ENCODE measurements at places on chromosomes 3 and 15.

DNA sequence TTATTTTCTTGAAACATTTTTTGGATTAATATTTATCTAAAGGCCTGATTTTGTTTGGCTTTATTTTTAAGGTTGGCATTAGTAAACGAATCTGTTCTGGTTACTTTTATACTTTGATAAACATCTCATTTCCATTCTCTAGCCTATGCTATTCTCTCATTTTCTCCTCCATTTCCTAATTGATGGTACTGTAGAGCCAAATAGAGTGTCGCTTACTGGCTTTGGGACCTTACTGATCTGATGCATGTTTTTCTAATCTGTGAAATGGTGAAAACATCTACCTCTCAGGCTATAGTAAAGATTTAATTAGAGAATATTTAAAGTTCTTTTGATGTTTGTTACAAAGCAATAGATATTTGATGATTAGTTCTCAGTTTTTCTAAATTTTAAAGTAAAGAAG lies 1.6 kb downstream of the LNP1 start:
- no peak for DNase-seq

- DNase-seq: no peak
Measured at GRCh38 chr15:63453186-63453905, 51.0 kb upstream of the USP3 start.

DNA sequence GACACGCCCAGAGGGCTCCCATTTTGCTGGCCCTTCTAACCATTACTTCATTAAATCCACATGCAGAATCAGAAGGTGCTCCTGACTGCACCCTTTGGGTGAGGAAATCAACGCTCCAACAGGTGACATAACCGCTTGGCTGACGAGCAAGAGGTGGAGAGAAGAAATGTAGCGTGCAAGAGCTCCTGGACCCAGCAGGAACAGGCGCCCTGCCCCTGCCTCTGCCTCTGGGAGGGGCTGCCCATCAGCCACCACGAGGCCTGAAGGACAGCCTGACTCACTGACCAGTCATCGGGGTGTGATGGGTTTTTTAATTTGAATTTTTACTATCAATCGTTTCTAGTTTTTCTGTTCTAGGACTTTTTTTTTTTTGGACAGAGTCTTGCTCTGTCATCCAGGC lies 218.2 kb downstream of the ADAMTS17 start:
- DNase-seq: no peak

- DNase-seq: no peak
Measured at GRCh38 chr15:45588219-45588875, 1.2 kb downstream of the BLOC1S6 start.

DNA sequence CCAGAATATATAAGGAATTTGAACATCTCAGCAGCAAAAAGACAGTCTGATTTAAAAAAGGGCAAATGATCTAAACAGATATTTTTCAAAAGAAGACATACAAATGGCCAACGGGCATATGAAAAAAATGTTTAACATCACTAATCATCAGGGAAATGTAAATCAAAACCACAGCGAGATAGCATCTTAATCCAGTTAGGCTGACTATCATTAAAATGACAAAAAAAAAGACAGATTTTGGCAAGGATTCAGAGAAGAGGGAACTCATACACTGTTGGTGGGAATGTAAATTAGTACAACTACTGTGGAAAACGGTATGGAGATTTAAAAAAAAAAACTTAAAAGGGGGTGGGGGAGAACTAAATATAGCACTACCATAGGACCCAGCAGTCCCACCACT lies 47.9 kb downstream of the RNF13 start:
- no peak for DNase-seq

- no peak for DNase-seq
Measured at GRCh38 chr3:169869484-169870220, at the start of gene LRRC31. TSS of gene LRRC31 (minus strand) at chr3:169869935. CDS start at chr3:169869807, 128 bp downstream.

- no peak for DNase-seq
Measured at GRCh38 chr15:66006986-66007385, 137.7 kb downstream of the RAB11A start.

- no peak for DNase-seq
Measured at GRCh38 chr3:168336276-168336675, 240.6 kb upstream of the GOLIM4 start.

DNA sequence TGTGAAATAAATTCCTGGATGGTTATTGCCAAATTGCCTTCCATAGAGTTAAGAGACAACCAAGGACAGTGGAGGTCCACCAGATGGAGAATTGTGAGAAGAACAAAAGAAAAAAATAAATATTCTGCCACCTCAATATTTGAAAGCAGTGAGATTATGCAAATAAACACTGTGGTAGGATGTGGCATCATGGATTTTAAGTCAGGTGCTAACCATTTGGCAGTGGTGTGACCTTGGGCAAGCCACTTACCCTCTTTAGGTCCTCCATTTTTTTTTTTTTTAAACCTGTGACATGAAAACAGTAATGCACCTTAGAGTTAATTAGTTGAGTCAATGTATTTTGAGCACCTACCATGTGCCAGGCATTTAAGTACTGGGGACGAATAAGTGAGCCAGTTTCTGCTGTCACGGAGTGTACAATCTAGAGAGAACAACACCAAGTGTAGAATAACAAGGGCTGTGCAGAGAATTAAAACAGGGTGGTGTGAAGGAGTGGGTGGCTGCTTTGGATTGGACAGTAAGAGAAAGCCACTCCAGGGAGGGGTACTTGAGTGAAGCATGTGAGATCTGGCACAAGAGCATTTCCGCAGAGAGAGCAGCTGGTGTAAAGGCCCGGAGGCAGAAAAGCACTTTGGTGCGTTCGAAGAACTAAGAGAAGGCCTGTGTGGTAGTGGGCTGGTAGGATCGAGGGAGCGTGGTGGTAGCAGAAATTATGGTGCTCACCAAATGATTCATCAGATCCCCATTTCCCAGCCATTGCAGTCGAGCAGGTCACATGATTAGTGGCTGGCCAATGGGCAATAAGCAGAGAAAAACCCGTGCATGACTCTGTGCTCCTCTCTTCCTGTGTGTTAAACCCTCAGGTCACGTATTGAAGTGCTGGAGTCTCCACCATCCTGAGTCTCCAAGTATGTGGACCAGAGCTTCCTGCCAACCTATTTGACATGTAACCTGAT lies 39.2 kb downstream of the CCK start:
- DNase-seq: no peak

DNA sequence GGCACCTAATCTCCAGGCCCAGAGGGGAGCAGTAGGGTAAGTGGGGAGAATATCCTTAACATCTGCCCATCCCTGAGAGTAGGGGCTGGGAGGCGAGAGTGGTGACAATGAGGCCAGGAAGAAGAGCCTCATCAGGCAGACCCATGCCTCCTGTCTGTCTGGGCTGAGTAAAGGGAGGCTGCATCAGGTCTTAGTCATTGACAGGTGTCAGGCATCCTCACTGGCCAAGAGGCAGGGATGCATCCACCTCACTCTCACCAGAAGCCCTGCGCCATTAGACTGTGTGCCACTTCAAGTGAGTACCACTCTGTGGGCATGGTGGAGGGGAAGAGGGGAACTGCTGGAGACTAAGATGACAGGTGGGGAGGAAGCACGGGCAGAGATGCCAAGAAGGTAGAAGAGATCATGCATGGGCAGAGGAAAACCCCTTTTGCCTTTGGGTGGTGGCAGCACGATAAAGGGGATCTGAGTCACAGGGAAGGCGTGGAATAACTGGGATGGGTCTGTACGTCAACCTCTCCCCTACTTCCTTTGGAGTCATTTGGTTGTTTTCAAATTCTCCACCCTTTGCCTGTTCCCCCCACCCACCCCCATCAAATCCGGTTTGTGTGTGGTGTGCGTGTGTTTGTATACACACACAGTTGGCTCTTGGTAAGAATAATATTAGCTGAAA lies 14.1 kb downstream of the ANAPC13 start:
- DNase-seq: no peak

GRCh38 chr3:144457758-144458157 lies 486.1 kb downstream of the DIPK2A start:
- no peak for DNase-seq

GRCh38 chr15:76418352-76419140 lies 82.0 kb downstream of the ISL2 start:
- DNase-seq: no peak

DNA sequence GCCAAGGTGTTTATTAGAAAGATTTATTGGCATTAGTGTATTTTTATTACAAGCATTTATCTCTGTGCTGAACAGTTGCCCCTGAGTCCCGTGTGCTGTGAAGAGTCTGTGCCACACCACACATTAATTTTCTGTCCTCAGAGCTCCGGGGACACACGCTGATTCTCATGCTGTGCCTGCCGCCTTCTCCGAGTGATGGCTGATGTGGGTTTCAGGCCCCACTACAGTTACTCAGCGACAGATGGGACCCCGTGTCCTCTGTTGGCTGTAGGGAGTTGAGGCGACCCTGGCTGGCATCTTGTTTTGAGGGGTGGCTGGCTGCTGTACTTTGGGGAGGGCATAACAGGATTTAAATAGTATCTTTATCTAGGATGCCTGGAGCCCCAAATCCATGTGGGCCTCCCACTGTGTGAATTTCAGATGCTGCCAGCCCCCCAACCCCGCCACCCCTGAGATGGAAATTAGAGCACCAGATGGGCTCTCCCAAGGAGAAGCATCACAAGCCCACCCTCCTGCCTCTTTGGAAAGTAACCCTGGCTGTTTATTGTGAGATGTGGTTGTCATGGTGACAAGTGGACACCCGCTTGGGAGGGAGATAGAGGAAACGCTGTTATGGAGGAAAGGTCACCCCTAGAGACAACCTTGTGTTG lies 185.6 kb downstream of the APBA2 start:
- DNase-seq: no peak

GRCh38 chr3:112672716-112673541 lies 32.0 kb upstream of the CCDC80 start:
- no peak for DNase-seq

DNA sequence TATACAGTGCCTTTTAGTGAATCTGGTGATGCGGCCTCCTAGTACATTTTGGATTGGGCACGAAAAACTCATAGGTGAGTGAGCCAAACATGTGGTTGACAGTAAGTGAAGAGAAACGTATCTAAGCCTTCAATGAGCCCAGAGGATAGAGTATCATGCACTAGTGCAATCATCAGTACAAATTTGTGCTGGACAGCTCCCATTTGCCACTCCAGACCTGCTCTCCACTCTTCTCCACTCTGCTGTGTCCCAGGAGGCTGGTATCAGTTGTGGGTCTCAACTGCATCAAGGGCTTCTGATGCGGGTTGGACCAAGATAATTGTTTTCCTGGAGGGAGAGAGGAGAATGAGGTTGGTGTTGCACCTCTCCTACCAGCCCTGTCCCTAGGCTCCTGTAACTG lies 9.1 kb upstream of the RASGRF1 start:
- no peak for DNase-seq

- DNase-seq: no peak
Measured at GRCh38 chr3:152756807-152757206, 78.1 kb upstream of the P2RY1 start.

DNA sequence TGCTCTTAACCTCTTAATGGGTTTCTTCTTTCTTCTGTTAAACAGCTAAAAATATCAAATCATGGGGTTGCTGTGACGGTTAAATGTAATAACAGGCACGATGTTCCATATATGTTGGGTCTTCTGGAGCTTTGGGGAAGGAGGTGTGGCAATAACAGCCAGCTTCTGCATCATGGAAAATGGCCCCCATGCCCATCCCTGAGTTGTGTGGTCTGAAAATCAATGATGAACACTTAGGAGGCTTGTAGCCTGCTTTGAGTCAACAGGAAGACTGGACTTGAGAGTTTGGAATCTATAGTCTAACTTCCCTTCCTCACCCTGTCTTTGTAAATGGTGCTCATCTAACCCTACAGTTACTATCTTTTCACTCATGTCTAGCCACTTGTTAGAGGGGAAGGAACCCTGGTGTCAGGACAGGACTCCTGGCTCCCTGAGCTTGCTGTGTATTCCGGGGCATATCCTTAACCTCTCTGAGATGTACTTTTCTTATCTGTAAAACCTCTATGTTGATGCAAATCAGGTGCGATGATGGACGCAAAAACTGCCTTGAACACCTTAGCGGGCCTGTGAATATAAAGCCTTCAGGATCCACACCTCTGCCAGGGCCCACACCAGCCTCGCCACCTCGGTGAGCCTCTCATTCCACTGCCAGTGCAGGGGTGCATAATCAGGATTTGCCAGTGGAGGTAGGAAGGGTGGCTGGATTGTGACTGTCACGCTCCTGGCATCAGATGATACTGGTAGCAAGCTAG lies 27.5 kb downstream of the SMAD3 start:
- no peak for DNase-seq

GRCh38 chr3:18527691-18528090 lies 102.6 kb upstream of the SATB1 start:
- no peak for DNase-seq

GRCh38 chr3:11661052-11661656 lies 17.4 kb upstream of the VGLL4 start:
- no peak for DNase-seq

DNA sequence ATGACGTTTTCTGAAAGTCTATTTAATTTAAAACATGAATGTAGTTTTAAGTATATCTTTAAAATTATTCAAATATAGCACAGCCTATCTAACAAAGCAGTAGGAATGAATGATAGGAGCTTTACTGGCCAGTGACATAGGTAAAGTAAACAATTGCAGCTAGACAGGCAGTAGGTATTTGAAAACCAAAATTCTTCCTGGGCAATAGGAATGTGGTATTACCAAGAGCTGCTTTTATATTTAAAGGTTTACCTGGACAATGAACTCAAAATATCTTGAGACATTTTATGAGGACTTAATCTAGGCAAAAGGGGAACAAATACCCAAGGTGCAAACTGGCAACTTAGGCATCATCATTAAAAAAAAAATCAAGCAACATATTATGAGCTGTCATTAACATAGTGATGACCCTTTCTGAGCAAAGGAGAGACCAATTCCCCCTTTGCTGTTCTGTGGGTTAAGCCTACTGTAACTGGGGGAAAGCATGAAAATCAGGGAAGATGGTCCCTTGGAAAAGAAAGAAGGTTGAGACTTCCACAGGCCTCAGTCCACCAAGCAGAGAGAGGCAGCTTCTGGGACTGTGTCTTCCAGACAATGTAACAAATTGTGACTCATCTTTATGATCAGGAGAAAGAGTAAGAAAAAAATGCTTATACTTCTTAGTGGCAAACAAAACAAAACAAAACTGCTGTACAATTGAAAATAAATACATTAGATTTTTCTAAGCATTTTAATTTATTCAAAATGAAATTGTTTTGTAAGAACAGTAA lies 12.9 kb downstream of the ISL2 start:
- DNase-seq: no peak

DNA sequence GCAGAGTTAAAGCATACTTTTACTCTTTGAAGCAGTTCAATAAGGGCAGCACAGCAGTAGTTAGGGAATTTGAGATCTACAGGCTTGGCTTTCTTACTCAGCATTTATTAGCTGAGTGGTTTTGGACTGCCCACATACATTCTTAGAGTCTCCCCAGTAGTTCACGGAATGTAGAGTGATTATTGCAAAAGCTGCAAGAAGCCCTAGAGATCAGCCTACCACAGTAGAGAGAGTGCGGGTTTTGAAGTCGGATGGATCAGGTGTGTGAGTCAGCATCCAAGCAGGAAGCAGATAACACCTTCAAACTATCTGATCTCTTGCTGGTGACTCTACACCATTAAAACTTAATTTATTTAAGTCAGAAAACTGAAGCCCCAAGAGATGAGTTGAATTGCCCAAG lies 171.9 kb downstream of the SYNPR start:
- no peak for DNase-seq

DNA sequence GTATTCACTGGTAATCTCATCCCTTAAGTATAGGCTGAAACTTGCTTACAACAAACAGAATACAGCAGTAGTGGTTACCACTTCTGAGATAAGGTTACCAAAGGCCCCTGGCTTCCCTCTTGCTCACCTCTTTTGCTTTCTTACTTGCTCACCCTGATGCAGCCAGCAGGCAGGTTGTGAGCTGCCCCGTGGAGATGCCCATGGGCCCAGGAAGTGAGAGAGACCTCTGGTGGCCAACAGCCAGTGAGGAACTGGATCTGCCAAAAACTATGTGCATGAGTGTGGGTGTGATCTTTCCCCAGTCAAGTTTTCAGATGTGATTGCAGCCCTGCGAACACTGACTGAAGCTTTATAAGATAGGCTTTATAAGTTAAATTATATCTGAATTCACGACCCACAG lies 48.7 kb downstream of the NMNAT3 start:
- DNase-seq: no peak
